Activated CD8-positive, alpha-beta memory T cell treated with anti-CD3 and anti-CD28 coated beads for 36 hours (primary cell): ENCODE measurements at places on chromosomes 6 and 20. TPM values are rescaled to one million over a fixed set of nuclear protein-coding genes. Genes with fewer than 3 reads are reported as not detected.

Gene NAA20
- 110 TPM for total RNA-seq

Gene BPIFB4
- not detected for total RNA-seq

Gene NFATC2
- total RNA-seq: 44.3 TPM

Gene LST1
- total RNA-seq: 16.3 TPM

Gene IMPG1
- not detected for total RNA-seq

Gene TMEM30A
- 54.4 TPM for total RNA-seq

Gene EPB41L1
- 0.55 TPM for total RNA-seq

Gene SPEF1
- total RNA-seq: not detected

Gene GSTA2
- total RNA-seq: not detected

Gene E2F3
- 29.7 TPM for total RNA-seq

Gene MRPL18
- total RNA-seq: 130 TPM

Gene GPR6
- not detected for total RNA-seq

Gene TTK
- 24.3 TPM for total RNA-seq

Gene GTSF1L
- total RNA-seq: not detected

Gene MYO6
- 4.9 TPM for total RNA-seq

Gene ZNF391
- 3.8 TPM for total RNA-seq

Gene PLA2G7
- not detected for total RNA-seq
